ENCODE measurements at places on chromosomes 16 and 17. TPM values are rescaled to one million over a fixed set of nuclear protein-coding genes. Genes with fewer than 3 reads are reported as not detected.
A peak's percentile ranks its signal among the peaks of the same experiment; 100 is the strongest.

The TCAP gene
- under 0.01 TPM for total RNA-seq

The SAMD14 gene
- 1.4 TPM for total RNA-seq

The NRN1L gene
- not detected for total RNA-seq

The CSH2 gene
- total RNA-seq = not detected

The KIF18B gene
- 1.3 TPM for total RNA-seq

The PPY gene
- total RNA-seq = not detected

The RCVRN gene
- not detected for total RNA-seq

The PYDC1 gene
- total RNA-seq = not detected

The OR1F1 gene
- total RNA-seq = not detected

The C1QL1 gene
- total RNA-seq = 0.28 TPM

The CACNG5 gene
- total RNA-seq = not detected

The KRTAP9-4 gene
- not detected for total RNA-seq

The GRB7 gene
- total RNA-seq = 0.18 TPM

The HSD11B2 gene
- total RNA-seq = not detected

The NXPH3 gene
- total RNA-seq = 0.28 TPM

The CETP gene
- not detected for total RNA-seq

DNA sequence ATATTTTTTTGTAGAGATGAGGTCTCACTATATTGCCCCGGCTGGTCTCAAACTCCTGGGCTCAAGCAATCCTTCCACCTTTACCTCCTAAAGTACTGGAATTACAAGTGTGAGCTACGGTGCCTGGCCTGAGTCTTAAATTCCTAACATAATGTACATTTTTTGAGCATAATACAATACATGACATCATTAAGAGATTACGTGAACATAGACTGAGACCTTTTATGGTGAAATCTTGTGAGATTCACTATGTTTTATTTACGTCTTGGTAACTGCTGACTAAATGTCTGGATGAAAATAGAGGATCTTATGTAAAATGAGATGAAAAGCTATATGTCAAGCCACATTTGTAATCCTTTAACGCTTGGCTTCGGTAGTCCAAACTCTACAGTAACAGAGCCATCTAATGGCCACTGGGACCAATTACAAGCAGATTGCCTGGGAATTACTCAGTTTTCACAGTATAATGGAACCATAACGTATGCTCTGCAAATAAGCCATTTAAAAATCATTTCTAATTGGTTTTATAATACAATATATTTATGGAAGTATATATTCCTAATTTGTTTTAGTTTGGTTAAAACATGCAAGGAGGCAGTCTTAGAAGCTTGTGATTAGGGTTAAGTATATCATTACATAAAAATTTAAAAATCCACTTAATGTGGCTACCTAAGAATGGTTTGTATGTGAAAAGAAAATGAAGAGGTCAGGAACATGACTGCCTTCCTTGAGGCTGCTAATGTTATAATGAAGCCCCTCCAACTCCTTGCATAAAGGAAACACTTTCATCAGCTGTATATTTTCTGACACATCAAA lies 8.1 kb upstream of the EFCAB13 start:
- DNase-seq = peak; percentile 99

GRCh38 chr17:48255759-48256158 lies 148.2 kb downstream of the SNX11 start:
- no peak for DNase-seq

- DNase-seq = no peak
Observed at GRCh38 chr16:55250701-55251100, 73.3 kb upstream of the IRX6 start.

DNA sequence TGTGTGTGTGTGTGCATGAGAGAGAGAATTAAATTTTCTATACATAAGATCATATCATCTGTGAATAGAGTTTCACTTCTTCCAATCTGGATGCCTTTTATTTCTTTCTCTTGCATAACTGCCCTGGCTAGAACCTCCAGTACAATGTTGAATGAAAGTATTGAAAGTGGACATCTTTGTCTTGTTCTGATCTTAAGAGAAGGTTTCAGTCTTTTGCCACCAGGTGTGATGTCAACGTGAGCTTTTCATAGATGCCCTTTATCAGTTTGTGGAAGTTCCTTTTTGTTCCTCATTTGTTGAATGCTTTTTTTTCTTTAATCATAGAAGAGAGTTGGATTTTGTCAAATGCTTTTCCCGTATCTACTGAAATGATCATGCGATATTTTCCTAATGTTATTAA lies 63.3 kb downstream of the RNF213 start:
- DNase-seq = no peak

GRCh38 chr17:58331815-58332777 lies 3.5 kb upstream of the TSPOAP1 start:
- DNase-seq = no peak

DNA sequence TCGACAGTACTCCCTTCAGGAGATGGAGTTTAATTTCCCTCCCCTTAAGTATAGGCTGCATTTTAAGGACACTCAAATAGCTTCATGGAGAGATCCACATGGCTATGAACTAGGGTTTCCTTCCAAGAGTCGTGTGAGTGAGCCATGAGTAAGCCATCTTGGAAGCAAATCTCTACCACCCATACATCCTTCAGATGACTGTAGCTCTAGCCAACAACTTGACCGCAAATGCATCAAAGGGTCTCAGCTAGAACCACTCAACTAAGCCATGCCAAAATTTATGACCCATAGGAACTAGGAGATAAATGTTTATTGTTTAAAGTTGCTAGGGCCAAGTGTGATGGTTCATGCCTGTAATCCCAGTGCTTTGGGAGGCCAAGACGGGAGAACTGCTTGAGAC lies 43.4 kb downstream of the METTL16 start:
- peak; percentile 99 for DNase-seq

GRCh38 chr17:40666331-40666730 lies 1.4 kb upstream of the KRT222 start:
- DNase-seq = no peak

DNA sequence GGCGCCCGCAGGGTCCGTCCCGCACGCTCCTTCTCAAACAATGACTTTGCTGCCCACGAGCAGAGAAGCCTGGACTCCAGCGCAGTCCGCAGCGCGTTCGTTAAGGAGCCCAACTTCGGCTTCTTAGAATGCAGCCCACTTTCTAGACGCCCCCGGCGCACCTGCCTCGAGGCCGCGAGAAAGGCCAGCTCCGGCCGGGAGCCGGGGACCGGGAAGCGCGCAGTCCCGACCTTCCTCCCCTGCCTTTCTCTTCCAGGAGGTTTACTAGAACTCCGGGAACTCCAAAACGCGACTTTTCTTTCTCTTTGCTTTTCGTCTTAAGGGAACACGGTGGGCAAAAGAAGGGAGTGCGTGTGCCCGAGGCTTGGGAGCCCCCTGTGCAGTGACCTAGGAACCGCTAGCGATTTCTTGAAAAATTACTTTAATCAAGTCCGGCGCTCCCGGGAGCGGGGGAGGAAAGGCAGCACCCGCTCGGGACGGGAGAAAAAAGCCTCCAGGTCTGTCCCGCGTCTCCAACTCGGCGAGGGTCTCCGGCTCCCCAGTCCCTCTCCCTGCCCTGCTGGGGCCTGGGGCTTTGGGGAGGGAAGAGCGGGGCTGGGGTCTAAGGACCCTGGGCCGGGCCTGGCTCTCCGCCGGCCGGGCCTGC lies 2.6 kb downstream of the HNF1B start:
- DNase-seq = peak; percentile 20

GRCh38 chr16:24540602-24541210 lies 1.3 kb downstream of the RBBP6 start:
- DNase-seq = peak; percentile 19

- DNase-seq = no peak
Observed at GRCh38 chr16:5415123-5415522, 317.5 kb upstream of the EEF2KMT start.

- peak; percentile 17 for DNase-seq
Observed at GRCh38 chr16:1311738-1312466, 2.5 kb downstream of the UBE2I start.

DNA sequence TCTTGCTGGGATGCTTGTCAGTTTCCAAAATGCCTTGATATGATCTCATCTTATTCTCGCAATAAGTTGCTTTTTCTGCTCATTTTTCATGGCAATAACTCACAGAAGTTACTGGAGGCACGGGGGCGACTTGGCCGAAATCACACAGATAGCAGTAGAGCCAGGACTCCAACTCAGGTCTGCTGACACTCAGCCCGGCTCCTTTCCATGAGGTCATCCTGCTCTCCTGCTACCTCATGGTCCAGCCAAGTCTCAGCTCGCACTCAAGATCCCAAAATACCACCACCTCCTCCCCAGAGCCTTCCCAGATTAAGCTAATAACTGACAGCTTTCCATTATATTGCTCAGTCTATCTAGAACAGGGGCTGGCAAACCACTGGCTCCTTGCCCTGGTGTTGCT lies 269.5 kb downstream of the MAP2K4 start:
- DNase-seq = no peak

GRCh38 chr17:14351493-14351892 lies 50.6 kb downstream of the HS3ST3B1 start:
- DNase-seq = peak; percentile 30

DNA sequence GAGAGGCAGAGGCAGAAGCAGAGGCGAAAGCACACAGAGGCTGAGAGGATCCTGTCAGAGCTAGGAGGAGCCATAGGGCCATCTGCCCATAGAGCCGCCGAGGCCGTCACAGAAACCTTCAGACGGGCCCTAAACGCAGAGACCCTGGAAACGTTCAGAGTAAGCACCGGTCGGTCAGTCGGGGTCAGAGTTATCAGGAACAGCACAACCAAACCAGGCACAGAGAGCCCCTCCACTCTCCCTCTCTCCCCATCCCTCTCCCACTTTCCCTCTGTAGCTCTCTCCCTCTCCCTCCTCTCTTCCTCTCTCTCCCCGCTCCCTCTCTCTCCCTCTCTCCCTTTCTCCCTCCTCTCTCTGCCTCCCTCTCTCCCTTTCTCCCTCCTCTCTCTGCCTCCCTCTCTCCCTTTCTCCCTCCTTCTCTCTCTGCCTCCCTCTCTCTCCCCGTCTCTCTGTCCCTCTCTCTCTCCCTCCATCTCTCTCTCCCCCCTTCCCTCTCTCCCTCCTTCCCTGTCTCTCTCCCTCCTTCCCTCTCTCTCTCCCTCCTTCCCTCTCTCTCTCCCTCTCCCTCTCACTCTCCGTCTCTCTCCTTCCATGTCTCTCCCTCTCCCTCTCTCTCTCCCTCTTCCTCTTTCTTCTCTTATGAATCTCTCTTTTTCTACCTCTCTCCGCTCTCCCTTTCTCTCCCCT lies 138.9 kb downstream of the C16orf95 start:
- no peak for DNase-seq

DNA sequence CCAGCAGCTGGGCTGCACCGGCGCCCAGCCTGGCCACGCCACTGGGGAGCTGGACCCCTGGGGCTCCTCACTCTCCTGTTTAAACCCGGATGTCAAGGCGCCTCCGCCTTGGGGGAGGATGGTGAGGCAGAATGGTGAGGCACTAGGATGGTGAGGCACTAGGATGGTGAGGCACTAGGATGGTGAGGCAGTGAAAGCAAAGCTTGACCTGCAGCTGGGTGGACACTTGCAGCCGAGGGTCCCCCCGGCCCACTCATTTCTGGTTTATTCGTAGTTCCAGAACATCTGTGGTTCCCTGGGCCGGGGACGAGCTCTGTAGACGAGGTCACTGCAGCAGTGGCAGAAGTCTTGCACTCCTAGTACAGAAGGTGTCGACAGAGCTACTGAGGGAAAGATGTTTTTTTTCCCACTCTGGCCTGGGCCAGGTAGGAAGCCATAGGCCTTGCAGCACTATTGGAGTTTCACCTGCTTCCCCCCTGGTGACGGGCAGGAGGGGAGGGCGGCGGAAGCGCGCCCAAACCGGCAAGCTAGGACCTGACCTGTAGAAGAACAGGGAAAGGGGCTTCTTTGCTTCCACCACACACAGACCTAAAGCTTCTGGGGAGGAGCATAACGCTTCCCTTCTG lies 1.1 kb upstream of the HNF1B start:
- no peak for DNase-seq

DNA sequence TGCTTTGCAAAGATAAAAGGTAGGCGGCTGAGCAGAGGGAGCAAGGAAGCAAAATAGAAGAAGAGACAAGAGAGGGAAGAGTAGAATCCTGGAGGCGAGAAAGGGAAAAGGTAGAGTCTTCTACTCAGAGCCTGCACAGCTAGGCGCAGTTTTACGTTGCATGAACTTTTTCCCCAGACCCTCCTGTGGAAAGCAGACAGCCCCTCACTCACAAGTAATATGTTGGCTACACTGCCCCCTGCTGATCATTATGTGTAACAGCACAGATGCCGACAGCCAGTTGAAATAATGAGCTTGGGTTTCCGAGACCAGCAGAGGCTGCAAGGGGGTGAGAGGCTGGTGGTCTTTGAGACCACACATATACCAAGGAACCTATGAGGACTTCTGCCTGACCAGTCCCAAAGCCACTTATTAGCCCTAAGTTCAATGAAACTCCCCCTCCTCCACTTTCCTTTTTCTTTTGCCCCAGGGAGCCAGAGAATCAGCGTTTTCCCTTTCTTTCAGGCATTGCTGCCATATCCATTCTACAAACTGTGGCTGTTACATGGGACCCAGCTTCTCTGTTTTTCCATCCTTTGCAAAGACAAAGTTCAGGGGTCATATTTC lies 22.5 kb upstream of the CMTR2 start:
- peak; percentile 5 for DNase-seq

DNA sequence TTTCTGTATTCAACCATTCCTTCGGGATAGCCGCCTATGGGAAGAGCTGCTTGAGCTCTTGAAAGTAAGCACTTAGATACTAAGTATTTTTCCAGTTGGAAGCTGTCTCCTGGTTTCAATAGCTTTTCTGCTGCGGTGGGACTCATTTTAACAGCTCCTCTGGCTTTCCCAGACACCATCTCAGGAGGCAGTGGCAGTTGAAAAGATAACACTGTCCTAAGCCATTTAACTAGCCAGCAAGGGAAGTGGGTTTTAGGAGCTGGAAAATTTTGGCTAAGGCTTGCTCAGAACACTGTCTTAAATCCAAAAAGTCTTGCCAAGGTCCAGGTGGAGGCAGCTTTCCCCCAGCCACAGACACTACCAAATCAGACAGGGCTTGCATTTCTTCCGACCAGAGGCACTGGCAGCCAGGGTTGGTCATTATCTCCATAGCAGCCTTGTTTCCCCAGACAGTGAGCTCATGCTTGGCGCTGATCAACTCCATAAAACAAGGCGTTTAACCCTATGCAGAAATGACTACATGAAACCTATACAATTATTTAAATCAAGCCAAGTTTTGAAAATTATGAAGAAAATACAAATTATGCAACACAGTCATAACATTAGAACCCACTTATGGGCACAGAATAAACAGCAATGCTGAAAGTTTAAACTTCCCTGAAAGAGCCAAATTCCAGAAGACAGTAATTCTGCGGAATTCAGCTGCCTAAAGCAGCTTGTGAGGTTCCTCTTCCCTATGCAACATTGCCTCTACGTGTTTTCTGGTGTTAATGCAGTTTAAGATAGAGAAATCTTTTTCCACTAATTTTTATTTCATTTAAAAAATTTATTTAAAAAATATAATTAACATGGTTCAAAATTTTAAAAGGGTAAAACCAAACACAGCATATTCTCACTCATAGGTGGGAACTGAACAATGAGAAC lies 25.0 kb downstream of the GABARAPL2 start:
- peak; percentile 84 for DNase-seq
